ENCODE measurements at places on chromosomes 6 and 20.

- no peak for DNase-seq
Observed at GRCh38 chr6:128206610-128207426, 306.0 kb upstream of the THEMIS start.

- DNase-seq = no peak
Observed at GRCh38 chr20:18672834-18673233, 85.0 kb downstream of the DTD1 start.

DNA sequence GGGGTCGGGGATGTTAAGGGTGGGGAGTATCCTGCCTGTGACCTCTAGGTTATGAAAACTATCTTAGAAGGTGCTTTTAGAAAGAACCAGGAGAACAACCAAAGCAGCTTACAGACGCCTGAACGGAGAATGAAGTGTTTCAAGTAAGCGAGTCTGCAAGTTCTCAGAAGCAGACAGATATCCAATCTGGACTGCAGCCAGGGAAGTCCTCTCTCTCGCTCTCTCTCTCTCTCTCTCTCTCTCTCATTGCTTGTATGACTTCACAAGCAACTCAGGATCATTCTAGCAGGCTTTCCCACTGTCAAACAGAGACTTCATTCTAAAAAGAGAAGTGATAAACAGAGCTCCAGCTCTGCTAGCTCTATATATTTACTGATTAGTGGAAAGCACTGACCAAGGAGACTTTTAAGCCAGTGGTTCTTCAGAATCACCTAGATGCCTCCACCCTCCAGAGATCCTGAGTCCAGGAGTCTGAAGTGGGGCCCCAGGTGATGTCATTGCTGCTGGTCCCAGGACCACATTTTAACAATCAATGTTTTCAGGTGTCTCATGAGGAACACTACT, 6.0 kb downstream of the TCF21 start:
- DNase-seq = no peak

DNA sequence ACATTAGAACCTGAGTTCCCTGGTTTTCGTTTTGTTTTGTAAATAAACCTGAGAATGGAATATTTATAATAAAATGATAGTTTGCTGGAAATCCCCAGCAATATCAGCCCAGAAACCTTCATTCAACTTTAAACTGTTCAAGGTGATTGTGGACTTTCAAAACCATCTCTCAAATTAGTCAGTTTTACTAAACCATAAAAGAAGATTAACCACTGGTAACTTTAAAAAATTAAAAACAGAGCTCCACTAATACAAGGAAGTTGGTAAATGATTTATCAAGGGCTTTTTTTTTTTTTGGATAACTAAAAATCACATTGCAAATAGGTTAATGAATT, 10.0 kb downstream of the MBOAT1 start:
- DNase-seq = no peak

- DNase-seq = no peak
Observed at GRCh38 chr20:58538752-58539151, 23.6 kb upstream of the APCDD1L start.

- no peak for DNase-seq
Observed at GRCh38 chr6:39929039-39929732, 5.1 kb downstream of the MOCS1 start.
